ENCODE measurements at places on chromosomes 6 and 20. TPM values are rescaled to one million over a fixed set of nuclear protein-coding genes. Genes with fewer than 3 reads are reported as not detected.

GRCh38 chr6:106022801-106023200, 63.3 kb upstream of the PRDM1 start:
- DNase-seq = no peak

GRCh38 chr20:4451487-4452081, 270.1 kb upstream of the PRND start:
- no peak for DNase-seq

DNA sequence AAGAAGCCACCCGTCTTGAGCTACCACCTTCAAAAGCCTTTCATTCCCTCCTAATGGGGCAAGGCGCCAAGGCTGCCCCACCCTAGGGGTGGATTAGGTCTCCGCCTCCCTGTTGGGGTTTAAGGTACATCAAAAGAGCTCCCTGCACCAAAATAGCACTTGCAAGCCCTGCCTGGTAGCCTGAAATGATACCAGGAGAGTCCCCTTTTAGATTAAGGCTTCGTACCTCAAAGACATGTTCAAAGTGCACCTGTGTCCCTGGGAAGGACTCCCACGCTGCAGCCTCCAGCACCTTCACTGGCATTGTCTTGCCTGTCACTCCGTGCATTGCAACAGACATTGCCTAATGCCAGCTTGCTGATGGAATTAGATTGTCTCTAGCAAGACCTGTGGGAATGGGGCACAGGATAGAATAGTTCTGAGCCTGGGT, 15.7 kb upstream of the CDKN1A start:
- DNase-seq = no peak

- DNase-seq = no peak
These were observed 5.3 kb downstream of the CHRNA4 start for GRCh38 chr20:63355781-63356295.

DNA sequence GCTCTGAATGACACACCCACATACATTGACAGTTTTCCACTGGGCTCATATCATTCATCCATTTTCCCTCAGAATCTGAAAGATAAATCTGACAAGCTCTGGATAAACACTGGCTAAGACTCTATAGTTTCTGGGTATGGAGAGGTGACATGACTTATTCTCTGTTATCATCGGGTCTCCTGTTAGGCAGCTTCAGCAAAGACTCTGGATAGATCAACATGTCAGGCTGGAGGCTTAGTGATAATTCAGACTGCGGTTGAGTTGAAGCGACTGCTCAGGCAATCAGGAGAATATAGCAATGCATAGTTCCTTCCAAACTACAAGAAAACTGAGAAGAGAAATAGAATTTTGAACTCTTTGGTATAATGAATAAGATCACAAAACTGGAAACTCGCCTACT, 394.6 kb downstream of the CBLN4 start:
- DNase-seq = peak; percentile 2

- no peak for DNase-seq
These were observed 88.4 kb upstream of the JAG1 start for GRCh38 chr20:10762216-10762615.

- peak; percentile 75 for DNase-seq
These were observed 41.6 kb downstream of the CCN2 start for GRCh38 chr6:131909408-131910218.

DNA sequence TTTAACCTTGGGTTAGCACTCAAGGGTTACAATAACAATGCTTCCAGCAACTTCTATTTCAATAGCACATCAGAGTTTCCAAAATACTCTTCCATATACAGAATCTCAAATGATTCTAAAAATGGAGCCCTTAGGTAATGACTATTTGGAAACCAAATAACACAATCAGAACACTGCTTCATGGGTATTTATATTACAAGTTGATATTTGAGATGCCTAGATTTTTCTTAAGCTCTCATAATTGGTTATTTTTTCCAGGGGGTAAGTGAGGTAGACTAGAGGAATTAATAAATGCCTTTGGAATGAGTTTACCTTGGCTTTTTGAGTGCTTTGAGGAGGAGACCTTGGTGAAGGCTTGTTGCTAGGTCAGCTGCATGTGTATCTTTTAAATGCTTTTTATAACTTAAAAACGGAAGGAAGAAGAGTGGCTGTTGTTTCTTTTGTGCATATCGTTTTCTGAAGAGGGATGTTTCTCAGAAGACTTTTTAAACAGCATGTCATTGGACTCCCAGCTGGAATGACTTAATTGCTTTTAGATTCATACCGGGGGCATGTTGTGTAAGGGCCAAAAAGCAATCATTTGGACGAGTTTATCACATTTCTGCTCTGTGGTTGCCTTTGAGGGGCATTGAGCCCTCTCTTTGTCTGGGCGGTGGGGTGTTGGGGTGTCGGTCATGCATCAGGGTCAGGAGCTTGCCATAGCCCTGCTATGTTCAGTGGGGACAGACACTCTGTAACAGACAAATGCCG, 186.0 kb downstream of the DTNBP1 start:
- no peak for DNase-seq

- DNase-seq = no peak
These were observed 42.9 kb upstream of the SPACA1 start for GRCh38 chr6:88004707-88005106.

DNA sequence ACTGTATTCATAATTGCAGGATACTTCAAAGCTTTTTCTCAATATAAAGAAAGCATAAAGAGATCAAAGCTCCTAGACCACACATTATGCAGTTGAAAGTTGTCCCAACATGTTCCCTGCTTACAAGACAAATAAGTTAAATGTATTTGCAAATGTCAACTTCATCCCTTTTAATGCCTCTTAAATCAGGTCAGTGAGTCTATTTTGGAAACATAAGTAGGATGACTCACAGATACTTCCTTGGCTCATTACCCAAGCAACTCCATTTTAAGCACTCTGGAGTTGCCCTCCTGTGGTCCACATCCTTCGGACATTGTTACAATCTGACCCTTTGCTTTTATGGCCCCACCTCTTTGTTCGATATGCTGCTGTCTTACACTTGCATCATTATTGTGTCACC, 162.0 kb downstream of the FAXC start:
- DNase-seq = no peak

DNA sequence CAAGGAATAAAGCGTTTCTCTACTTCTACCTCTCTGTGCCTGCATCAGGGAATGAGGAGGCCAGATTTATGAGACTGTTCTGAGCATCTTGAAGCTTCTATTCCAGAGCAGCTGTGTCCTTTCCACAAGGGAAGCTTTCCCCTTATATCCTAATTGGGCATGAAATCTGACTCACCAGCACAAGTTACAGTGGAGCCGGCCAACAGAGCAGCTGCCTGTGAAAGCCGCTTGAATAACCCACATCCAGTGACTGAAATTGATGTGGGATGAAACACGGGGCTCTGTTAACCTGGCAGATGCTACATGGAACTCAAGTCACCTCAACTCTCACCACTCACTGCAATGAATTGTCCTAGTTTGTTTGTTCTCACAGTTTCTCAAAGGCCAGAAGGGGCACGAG, 400.3 kb downstream of the TFAP2A start:
- DNase-seq = peak; percentile 63

- DNase-seq = no peak
These were observed 87.7 kb downstream of the SGK1 start for GRCh38 chr6:134230087-134230700.

DNA sequence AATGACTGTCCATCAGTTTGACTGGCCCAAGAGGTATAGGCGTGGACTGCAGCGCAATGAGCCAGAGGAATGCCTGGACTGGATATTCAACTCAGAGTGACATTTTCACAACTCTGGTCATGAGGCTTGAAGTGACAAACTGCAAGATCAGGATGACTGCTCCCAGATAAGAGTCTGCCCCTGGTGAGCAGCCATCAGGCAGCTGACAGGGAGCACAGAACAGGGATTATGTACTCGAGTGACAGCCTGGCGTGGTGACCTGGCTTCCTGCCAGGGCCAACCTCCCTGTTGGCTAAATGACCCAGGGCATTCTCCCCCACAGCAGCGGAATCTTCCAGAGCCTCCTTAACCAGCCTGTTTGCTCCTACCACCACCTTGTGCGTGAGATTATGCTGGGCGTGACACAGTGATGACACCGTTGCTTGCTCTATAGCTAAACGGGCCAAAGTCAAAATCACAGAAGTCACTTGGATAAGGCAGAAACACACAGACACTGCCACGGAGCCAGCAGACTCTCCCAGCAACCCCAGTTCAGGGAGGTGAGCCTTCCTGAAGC, 209.1 kb upstream of the JARID2 start:
- DNase-seq = peak; percentile 39

DNA sequence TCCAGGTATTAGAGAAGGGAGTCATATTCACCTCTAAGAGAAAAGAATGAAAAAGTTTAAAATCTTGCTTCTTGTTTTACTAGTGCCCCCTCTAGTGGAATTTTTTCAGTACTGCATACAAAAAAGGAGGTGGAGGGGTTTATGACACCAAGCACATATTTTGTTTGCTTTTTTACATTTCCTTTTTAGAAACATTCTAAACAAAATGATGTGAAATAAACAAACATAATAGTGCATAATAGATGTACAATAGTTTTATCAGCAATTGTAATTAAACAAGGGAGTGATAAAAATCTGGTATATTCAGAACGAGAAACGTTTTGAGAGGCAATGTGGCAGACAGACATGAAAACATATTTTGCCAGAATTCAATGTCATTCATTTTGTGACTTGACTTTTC, 111.0 kb upstream of the TFAP2D start:
- peak; percentile 69 for DNase-seq

DNA sequence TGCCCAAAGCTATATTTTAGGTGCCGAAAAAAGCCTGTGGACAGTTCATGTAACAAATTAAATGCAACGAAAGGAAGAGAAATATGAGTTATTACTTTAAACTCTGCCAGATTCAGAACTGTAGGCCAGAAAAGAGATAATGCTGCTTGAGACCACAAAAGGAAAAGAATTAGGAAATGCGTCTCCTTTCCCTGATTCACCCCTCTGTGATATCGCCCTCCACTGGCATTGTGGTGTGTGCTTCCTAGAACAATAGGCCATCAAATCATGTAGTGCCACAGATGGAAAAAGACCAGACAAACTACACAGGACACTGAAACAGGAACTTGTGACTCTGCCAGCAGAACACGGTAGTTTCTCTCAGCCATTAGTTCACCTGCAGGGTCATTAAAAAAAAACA, 14.7 kb upstream of the LAMA4 start:
- DNase-seq = no peak

RFX6 gene
- not detected for total RNA-seq

BMP7 gene
- 1.7 TPM for total RNA-seq

CST7 gene
- 5.0 TPM for total RNA-seq

VAPB gene
- total RNA-seq = 44.7 TPM

PHACTR1 gene
- total RNA-seq = 48.4 TPM

PROCR gene
- total RNA-seq = 26.2 TPM

SEL1L2 gene
- not detected for total RNA-seq

CD24 gene
- 62.5 TPM for total RNA-seq

MAS1 gene
- total RNA-seq = 0.14 TPM

GABRR2 gene
- total RNA-seq = 1.3 TPM

SMLR1 gene
- total RNA-seq = not detected

PBOV1 gene
- not detected for total RNA-seq
